Gastroesophageal sphincter (tissue), 4 donors: ENCODE measurements at places on chromosomes 6 and 20. TPM values are rescaled to one million over a fixed set of nuclear protein-coding genes. Genes with fewer than 3 reads are reported as not detected.
A peak's percentile ranks its signal among the peaks of the same experiment; 100 is the strongest.

- ATAC-seq: no peak
Measured at GRCh38 chr6:111409430-111409829, 73.6 kb downstream of the REV3L start.

Gene TPD52L1
- 17.8 TPM for total RNA-seq

DNA sequence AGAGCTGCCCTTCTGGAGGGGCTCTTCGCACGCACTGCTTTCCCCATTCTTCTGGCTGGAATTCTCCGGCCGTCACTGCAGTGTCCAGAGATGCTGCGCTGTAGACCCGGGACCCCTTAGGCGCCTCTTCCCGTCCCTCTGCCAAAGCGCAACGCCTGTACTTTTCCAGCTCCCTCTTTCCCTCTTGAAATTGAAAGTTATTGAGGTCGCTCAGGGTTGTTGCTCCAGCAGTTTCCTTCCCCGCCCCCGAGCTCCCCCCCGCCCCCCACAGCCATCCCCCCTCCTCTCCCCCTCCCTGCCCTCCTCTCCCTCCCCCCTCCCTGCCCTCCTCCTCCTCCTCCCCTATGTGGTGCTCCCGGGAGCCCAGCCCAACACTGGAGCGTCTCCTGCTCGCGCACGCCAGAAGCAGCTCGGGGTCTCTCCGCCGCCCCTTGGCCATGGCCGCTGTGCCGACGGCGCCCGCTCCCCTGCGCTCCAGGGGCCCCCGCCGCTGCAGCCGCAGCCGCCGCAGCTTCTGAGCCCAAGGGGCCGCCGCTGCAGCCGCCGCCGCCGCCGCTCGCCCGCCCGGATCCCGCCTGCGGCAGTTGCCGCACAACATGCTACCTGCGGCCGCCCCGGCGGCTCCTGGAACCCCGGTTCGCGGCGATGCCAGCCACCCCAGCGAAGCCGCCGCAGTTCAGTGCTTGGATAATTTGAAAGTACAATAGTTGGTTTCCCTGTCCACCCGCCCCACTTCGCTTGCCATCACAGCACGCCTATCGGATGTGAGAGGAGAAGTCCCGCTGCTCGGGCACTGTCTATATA is at the start of gene RSPO3:
Gene RSPO3 (plus strand): TSS at position 374 of the 804 bp plus-strand sequence. CDS start 522 bp downstream, outside the sequence.
- peak; percentile 39 for ATAC-seq

Gene GPLD1
- total RNA-seq: 3.8 TPM

GRCh38 chr20:44218446-44218845 is 7.9 kb upstream of the OSER1 start:
- no peak for ATAC-seq

Gene OXT
- not detected for total RNA-seq

DNA sequence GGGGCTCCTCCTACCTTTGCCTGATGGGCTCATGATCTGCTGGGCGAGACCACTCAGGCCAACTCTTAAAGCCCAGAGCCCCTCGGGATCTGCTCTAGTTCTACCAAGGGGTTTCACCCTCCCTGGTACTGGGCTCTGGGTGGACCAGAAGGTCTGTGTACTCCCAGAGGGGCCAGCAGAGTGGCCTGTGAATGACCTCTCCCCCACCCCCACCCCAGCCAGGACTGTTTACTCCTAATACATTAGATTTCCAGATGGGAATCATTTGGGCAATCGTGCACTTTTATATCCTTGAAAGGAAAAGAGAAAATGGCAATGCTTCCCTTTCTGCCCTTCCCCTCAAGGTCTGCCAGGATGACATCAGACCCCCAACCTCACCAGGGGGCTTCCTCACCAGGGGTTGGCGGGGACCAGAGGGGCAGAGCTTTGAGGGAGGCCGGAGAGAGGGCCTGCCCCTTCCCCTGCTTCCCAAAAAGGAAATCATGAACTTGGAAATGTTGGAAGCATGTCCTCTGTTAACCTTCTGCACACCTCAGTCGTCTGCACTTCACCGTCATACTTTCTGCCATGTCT is 37.1 kb upstream of the PMEPA1 start:
- ATAC-seq: no peak
